DMS 273 treated with DMSO at 0.1 percent for 48 hours (cell line): ENCODE measurements at places on chromosomes 5 and 9.

DNA sequence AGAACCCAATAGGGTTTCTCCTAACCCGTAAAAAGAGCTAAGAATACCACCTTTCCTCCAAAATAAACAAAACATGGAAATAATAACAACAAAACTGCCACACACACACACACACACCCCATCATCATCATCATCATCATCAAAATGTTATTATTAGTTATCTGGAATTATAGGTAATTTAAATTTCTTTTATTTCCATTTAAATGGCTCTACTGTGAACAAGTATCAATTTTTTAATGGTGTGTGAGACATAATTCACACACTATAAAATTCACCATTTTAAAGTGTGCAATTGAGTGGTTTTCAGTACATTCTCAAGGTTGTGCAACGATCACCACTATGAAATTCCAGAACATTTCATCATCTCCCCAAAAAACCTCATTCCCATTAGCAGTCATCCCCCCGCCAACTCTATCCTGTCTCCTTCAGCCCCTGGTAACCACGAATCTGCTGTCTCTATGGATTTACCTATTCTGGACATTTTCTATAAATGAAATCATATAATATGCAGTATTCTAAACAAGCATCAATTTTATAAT lies 172.7 kb downstream of the ROR2 start:
- no peak for DNase-seq

DNA sequence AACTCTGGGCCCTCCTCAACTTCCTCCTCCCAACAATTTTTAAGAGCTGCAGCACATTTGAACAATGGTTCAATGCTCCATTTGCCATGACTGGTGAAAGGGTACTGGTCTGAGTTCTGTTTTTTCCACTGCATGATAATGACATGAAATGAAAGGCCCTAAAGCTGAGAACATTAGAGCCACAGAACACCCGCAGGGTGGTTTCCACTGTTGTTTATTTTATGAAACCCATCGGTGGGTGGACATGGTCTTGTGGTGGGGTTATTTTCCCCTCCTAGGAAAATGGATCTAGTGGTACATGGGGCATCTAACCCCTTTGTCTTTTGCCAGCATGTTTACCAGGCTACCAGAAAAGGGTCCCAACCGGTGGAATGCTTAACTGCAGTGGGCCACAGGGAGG lies 71.8 kb downstream of the SMARCA2 start:
- no peak for DNase-seq

DNA sequence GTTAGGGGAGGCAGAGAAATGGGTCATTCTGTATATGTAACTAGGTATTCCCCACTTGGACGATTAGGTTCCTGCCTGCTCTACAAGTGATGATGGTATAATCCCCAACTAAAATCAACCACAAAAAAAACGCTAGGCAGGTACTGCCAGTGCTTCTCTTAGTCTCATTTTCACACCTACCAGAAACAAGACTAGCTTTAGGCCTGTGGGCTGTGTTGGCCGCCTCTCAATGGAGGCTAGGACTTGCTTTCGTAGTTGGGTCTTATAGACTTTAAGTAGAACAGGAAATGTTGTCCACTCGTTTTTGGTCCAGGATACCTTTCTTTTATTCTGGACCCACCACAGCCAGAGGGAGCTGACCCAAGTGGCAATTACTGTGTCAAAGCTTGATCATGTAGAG lies 111.8 kb downstream of the UNC13B start:
- no peak for DNase-seq

DNA sequence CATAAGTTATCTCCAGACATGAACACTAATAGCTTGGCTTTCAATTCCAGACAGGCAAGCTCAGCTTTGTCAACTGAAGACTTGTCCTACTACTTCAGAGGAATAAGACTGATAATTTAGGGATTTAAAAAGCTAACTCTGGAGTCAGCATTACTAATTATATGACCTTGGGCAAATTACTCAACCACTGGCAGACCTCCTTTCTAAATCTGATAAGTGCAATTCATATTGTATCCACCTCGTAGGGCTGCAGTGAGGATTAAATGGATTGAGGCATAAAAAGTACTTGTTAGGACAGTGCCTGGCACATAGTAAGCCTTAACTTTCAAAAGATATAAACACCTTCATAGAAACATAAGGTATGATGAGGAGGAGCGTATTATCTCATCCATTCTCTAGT lies 104.4 kb downstream of the KLHL3 start:
- DNase-seq = no peak

DNA sequence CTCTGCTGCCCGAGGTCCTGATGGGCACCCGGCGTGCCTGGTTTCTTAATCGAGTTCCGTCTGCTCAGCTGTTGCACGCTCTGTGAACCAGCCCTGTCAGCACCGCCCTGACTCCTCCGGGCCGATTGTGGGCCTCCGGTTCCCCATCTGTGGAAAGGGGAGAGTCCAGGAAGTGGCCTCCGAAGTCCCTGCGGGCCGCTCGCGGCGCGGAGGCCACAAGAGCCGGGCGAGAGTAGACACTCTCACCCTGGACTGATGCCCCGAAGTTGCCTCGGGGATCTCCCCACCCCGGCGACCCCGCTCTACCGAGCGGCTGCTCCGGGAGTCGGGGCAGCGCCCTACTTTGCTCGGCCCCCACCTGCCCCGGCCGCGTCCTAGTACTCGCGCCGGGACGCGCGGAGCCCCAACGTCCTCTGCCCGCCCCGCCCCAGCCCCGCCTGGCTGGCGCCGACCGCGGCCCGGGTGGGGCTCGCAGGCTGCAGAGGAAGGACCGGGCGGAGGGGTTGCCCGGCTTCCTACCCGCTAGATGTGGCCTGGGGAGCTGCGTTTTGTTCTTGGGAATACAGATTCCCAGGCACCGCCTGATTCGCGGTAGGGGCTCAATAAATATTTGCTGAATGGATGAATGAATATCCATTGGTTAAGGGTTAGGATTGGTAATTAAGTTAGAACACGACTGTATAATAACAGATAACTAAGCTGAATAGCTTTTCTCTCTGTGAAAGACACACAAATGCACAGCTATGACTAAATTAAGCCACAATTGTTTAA lies 935 bp upstream of the ZNF367 start:
- DNase-seq = peak; percentile 33

DNA sequence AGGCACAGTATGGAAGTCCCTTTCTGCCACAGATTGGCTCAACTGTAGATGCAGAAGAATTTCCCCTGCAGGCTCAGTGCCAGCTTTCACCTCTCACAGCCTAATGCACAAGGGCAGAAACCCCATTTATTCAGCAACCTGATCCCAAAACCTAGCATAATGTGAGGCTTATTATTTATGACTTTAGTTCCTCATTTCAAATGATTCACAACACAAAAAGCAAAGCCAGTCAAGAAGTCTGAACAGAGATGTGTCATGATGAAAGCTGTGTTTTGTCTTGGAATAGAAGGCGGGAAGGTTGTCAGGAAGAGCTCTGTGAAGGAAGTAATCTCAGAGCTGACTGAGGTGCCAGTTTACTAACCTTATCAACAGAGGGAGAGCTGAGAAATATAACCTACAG lies 369.7 kb downstream of the LRRC70 start:
- DNase-seq = no peak

- no peak for DNase-seq
Measured at GRCh38 chr9:14133394-14133793, 180.5 kb downstream of the NFIB start.

GRCh38 chr9:75200892-75201470 lies 112.7 kb downstream of the OSTF1 start:
- DNase-seq = no peak

- no peak for DNase-seq
Measured at GRCh38 chr5:1208743-1209488, 7.5 kb downstream of the SLC6A19 start.

- no peak for DNase-seq
Measured at GRCh38 chr5:97888439-97888838, 705.4 kb upstream of the RIOK2 start.

GRCh38 chr5:127683008-127683407 lies 20.2 kb upstream of the CCDC192 start:
- no peak for DNase-seq

DNA sequence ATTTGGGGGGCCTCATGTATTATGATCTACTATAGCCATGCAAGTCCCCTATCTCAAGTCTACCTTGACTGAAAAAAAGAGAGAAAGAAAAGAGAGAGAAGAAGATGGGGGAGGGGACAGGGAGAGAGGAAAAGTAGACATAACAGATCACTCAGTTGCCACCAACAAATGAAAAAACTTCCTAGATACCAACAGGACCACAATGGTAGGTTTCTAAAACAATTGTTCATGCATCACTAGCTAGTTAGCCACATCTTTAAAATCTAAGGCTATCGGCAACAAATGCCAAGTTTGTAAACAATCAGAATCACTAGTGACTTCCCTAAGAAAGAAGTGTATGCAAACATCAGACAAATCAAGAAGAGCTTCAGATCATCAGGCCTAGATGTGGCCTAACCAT lies 328.2 kb downstream of the BNC2 start:
- no peak for DNase-seq

- no peak for DNase-seq
Measured at GRCh38 chr9:134551644-134552348, 89.8 kb upstream of the COL5A1 start.

DNA sequence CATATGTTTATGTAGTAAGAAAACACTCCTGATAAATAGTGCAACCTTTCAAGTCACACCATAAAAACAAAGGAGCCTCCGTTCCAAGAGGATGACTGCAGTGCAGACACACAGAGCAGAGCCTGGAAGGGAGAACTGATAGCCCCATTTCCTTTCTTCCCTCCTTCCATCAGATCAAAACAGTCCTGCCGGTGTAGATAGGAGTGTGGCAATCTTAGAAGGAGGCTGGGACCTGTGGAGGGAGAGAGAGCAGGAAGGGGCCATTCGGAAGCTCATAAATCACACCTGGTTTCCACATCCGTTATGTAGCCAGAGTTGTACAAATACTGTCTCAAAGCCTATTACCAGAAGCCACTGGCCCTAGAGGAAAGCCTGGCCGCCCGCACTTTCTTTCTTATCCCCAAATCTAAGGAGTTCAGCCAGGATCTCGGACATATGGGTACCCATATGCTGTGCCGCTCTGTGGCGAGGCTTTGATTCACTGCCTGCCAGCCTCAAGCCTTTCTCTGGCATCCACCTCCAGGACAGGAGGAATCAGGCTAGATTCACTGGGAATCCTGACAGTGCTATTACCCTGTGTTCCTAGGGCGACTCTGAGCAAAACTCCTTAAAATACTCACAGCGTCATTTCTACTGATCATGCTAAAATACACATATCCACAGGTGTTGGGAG lies 26.9 kb downstream of the DAP start:
- peak; percentile 75 for DNase-seq

- DNase-seq = peak; percentile 59
Measured at GRCh38 chr5:154937718-154938466, at the start of gene GEMIN5. GEMIN5 (minus strand) TSS chr5:154938211; CDS start chr5:154938133, 78 bp downstream.

DNA sequence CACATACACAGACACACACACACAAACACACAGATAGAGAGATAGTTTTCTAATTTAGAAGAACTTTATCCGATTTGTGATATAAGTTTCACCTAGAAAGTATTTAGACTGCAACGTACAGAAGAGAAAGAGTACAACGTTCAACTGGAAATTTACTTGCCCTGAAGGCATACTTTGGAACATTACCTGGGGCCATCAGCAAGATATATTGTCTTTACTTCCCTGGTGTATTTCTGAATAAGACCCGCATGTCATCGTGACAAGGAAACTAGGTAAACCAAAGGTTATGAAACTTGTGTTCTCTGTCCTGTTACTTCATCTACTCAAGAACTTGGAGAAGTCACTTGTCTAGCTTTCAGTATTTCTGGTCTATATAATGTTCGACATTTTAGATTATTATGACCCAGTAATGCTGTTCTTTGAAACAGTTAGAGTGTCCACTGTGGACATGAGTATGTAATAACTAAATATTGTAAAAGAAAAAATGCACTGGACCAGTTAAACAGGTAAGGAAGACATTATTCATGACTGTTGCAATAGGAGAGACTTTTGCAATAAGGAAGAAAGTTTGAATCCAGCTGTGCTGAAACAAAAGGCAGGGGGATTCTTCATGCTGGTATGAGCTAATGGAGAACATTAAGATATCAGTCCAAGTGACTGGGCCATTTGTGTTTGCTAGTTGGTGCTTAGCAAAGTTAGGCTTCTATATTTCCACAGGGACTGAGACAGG lies 1791.1 kb downstream of the MAT2B start:
- DNase-seq = no peak
